ENCODE measurements at places on chromosomes 5 and 9.

DNA sequence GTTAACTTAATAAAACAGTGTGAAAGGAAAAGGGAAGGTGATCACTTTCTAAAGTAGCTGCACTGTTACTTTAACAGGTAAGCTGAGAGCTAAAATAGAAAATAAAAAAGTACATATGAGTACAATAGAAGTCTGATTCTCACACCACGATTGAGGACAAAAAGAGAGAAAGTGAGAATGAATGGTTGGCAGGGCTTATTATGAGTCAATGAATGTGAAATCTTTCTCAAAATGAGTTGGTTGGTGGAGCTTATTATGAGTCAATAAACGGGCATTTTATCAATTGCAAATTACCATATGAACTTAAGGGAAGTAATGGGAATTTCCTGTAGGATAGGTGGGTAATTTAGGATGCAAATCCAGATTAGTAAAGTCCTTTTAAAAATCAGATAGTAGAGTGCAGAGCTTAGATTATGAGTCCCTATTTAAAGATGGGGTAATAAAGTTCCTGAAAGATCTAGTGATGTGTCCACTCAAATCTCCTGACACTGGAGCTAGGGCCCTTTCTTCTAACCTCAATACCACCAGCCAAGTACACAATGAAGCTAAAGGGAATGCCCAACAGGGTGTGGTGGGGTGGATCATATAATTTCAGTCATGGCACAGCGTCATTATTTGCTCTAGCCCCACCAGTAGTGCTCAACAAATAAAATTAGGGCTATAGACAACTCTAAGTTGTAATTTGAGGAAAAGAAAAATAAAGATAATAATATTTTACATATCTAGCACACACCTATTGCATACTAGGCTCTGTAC is 21.1 kb upstream of the TLR4 start:
- DNase-seq: no peak

DNA sequence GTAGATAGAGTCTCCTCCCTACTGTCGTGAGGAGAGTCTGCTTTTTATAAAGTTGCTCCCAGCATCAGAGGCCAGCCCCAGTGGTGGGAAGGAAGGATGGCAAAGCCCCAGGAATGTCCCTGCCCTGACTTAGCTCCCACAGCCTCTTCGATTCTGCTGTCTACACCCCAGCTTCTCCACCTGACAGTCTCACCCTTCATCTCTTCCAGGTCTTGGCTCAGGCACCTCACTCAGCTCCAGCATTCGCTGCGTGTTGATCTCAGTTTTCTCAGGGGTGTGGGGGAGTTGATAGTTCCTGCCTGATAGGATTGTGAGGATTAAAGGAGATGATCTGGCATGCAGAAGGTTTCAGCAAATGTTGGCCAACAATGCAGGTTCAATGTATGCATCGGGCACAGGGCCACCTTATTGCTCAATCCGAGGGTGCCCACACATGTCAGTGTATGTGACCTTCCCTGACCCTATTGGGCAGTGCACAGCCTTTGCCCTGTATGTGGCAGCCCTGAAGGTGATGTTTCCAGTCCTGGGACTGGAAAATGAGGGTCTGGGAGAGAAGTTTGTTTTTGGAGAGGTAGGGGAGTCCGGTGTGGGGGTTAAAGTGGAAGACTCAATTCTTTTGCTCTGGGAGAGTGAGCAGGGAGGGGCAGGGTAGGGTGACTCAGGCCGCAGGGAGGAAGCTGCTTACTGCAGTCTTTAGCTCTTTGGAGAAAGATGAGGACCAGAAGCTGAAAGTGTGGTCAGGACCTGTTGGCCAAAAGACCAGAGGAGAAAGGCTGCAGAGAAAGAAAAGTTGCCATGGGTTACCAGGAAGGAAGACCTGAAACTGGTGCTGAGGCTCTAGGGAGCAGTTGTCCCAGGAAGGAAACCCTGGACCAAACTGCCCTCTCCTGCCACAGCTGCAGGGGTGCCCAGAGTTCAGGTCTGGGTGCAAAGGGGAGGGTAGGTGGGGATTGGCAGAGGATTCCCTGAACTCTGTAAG is 153.2 kb downstream of the MACROH2A1 start:
- no peak for DNase-seq

DNA sequence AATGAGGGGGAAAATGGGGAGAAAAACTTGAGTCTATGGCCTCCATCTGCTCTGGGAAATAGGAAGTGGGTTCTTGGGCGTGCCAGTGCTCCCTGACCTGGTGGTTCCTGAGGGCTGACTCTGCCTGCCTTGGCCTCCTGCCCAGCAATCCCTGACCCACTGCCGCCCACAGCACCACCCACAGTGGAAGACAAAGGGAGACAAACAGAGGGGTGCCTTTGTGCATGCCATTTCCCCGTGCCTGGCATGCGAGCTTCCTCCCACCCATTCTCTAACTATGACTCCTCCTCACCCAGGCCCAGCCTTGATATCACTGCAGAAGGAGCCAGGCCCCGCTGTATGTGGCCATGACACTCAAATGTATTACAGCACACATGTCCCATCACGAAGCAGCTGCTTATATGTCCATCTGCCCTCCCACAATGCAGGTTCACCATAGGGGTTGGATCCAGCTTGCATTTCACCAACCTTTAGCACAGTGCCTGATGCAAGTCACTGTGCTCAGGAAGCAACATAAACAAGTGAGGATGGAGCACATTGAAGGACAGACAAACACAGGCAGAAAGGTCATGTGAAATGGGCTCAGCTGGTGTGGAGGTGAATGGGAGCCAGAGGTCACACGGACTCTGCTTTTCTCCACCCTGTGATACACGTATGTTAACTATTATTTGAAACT is 84.4 kb downstream of the ADRB2 start:
- DNase-seq: no peak

DNA sequence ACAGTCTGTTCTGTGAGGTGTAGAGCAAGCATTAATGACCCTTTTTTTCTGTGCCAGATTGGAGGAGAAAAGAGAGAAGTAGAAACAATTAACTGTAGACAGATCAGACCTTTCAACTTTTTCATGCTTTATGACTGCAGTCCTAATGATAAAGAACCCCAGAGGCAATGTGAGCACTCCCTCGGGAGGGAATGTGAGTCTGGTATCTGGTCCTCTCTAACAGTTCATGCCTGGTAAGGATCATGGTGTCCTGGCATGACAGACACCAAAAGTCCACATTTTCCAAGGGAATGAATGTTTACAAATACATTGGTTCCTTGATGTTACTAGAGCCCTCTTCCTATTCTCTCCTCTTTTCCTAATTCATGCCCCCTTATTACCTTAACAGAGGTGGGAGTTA is 70.3 kb downstream of the MTAP start:
- DNase-seq: no peak

GRCh38 chr9:93043122-93043521 is 15.4 kb upstream of the SUSD3 start:
- no peak for DNase-seq

DNA sequence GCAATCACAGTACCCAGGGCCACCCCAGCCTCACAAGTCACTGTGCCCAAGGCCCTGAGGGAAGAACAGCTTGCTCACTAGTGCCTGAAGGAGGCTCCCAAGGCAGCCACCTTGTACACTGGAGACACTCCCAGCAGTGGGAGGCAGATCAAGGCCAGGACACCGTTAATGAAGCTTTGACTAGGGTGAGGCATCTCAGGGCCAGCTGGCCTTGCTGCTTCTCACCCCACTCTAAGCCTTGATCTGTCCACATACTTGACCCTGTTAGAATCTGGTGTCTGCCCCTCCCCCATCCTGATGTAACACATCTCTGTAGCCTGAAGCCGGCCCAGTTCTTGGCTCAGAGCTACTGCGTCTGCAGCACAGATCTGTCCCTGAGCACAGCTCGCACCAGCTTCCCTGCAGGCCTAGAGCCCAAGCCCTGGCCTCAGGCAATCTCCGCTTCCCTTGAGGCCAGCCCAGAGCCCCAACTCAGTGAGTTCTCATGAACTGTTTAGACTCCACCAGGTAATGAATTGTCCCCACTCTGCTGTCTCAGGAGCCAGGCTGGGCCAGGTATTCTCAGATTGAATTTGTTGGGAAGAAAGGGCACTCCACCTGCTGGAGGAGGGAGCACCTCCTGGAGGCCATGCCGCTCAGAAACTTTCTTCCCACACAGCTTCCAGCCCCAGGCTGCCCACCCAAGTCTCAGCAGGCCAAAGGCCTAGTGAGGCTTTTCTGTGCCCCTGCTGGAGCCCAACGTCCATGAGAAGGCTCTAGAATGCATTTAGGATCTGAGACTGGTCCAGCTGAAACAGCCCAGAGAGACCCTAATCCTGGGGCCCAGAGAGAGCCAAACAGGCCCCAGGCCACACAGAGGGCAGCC is 13.4 kb upstream of the JADE2 start:
- DNase-seq: no peak

GRCh38 chr9:127814619-127815511 is 12.2 kb downstream of the FPGS start:
- no peak for DNase-seq

DNA sequence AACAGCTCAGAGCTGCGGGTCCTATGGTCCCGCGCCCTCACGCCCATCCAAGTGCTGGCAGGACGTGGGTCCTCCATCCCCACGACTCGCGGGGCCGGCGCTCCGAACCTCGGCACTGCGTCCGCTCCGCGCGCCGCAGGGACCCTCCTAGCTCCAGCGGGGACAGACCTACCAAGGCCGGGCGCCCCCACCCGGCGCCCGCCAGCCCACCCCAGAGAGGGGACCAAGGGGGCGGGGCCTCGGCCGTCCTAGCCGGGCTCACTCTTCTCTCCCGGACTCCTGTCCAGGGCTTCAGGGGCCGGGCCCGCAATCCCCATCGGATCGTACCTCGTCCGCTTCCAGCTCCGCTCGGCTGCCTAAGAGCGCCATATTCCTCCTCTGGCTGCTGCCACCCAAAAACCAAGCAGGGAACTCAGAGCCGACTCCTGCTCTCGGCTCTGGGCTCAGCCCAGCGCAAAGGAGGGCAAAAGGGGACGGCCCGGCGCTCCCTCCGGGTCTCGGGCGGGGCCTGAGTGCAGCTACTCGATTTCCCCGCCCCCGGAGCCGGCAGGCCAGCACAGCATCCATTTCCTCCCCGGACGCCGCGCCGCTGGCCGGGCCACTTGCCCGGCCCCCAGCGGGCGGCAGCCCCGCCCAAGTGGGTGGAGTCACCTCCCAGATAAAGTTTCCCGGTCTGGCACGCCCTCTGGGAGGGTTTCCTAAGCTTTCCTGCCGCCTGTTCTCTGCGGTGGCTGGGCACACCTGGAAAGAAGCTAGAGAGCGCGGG is at the start of gene TTC39B:
Gene TTC39B, minus strand, starts transcription at position 460 of the 766 bp plus-strand sequence. Its CDS starts 91 bp downstream, at position 369.
- peak; percentile 83 for DNase-seq

DNA sequence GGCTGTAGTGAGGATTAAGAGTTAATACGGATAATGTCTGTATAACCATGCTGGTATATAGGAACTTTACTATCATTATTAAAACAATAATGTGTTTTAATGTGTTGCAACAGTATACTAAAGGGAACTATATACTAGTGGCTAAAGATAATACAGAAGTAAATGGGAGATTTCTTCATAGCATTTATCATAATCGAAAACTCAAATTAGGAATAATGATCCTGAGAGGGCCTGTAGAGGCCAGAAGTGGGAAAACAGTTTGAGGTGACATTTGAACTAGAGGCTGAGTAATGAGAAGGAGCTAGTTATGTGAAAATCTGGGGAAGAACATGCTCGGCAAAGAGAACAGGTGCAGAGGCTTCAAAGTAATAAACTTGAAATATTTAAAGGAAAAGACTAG is 2.9 kb downstream of the TCERG1 start:
- DNase-seq: no peak

GRCh38 chr9:89008744-89009545 is 17.7 kb downstream of the S1PR3 start:
- no peak for DNase-seq

DNA sequence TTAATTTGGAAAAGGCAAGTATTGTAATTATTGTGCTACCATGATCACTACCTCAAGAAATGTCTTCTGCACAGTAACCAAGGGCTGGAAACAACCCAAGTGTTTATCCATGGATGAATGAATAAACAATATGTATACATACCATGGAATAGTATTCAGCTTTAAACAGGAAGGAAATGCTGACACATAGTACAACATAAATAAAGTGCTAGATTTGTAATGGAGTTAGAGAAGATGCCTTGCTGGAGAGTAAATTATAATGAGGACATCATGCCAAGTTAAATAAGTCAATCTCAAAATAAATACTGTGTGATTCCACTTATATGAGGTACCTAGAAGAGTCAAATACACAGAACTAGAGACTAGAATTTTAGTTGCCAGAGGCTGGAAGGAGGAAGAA is 160.0 kb downstream of the CCDC192 start:
- no peak for DNase-seq

DNA sequence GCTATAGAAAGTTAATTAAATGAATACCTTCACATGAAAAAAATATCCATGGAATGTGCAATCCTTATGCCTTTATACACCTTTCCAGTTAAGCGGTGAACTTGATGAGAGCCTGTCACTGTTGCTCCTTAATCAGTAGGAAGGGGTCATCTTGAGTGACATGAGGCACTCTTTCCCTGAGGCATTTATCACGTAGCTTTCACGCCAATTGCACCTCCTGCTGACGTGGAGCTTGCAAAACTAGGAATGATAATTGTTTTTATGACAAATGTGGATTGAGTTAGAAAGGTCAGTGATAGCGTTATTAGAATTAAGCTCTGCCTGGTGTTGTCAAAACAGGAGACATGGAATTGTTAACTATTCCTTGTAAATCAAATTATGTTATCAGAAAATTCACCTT is 79.7 kb downstream of the SLF1 start:
- DNase-seq: no peak

DNA sequence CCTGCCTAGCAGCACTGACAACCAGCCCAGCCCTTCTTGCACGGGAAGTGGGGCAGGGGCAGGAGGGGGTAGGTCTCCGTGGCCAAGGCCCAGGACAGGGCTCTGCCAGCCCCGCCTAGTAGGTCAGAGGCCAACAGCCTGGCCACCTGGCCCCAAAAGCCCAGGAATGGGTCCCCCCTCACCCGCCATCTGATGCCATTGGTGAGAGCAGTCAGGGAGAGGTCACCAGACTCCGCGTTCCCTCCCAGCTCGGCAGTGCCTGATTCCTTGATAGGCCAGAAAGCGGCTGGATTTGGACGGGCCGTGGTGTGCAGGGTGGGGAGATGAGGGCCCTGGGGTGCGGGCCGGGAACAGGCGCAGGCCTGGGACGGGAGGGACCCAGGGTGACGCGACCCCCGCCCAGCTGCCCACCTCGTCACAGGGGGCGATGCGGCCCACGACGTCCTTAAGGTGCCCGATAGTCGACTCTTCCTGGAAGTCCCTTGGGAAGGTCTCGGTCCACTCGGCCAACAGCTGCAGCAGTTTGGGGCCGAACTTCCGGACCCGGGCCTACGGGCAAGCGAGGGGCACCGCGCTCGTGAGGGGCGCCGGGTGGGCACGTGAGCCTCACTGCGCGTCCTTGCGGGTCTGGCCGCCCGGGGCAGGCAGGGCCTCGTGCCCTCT is 64.5 kb upstream of the RNF130 start:
- no peak for DNase-seq

- no peak for DNase-seq
These were observed 124.1 kb upstream of the KCNN2 start for GRCh38 chr5:114237766-114238165.

DNA sequence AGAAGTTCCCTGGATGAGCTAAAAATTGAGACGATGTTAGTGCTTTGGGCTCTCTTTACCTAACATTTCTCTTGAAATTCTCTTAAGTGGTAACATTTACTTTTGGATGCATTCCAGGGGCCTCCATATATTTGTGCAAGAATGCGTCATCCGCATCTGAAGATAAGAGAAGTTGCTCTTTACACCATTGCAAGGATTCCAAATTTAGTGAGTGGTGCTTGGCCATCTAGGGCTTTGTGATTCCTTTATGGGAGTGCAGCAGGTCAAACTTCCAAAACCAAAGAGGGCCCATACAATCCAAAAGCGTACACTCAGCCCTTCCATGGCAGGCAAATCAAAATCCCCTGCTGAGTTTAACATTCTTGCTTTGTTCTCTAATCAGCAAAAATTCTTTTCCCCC is 102.0 kb upstream of the DMAC1 start:
- DNase-seq: no peak

- DNase-seq: no peak
These were observed 303.6 kb upstream of the CLINT1 start for GRCh38 chr5:158162479-158163034.
